G401 (cell line): ENCODE measurements at places on chromosomes 2 and 18. TPM values are rescaled to one million over a fixed set of nuclear protein-coding genes. Genes with fewer than 3 reads are reported as not detected.

GRCh38 chr2:149720615-149721014 lies 133.0 kb upstream of the MMADHC start:
- DNase-seq, result no peak

DNA sequence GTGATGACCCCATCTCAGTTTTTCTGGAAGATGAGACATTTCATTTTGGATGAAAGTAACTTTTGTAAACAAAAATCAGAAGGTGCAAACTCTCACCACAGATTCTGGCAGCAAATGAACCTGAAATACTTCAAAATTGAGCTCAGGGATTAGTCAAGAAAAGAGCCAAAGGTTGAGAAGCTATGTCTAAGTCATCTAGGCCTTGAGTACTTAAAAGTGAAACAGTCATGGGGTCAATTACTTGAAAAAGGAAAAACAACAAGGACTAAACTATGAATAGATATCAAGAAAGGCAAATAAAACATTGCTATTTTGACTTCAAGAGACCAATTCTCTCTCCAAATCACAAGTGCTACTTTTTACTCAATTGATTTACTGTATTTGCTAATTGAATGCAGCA lies 285.1 kb downstream of the RBM43 start:
- DNase-seq, result no peak

DNA sequence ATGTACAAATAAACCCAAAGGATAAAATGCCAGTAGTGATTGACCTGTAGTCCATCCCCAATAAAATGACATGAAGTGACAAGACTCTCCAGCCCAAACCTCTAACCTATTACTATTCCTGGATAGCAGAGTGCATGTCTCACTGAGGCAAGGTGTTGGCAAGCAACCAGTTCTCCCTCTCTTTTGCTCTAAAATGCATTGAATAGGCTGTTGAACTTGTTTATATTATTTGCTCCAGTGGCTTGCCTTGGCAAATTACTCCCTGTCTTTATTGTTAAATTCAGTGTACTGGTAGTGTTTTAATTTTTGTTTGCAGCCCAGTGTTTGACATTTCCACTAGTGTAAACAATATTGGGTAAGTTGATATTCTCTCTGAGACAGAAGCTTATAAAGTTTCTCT lies 70.5 kb downstream of the CSRNP3 start:
- DNase-seq, result no peak

DNA sequence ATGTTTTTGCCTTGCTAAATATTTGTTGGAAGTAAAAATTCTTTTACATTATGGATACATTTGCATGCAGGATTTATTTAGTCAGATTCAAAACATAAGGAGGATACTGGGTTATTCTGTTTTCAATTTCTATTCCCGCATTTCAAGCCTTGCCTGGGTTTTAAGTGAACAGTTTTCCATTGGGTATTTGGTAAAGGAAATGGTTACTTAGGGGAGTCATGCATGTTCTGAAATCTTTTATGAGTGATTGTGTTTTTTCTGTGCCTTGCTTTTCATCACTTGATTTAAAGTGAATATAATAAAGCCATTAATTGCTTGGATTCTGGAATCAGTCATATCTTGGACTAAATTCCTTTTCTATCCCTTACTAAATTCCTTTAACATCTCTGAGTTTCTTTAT lies 12.0 kb upstream of the SP9 start:
- no peak for DNase-seq

- no peak for DNase-seq
Observed at GRCh38 chr2:144522897-144523595, 3.1 kb upstream of the ZEB2 start.

DNA sequence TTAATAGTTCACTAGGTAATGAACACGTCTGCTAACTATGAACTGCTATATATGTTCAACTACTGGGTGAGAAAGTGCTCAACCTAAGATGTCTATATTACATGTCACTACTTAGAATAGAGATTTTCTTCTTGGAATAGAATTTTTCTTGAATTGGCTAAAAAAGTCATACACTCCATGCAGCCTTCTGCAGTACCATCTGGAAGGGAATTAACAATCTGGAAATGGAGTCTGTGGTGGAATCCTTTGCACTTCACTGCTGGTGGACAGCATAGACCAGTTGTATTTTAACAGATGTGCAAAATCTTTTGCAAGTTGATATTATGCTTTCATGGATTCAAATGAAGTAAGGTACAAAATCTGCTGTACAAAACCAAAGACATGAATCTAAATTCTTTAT lies 799.6 kb downstream of the KCNJ3 start:
- no peak for DNase-seq

GRCh38 chr2:195677884-195678283 lies 20.9 kb downstream of the SLC39A10 start:
- DNase-seq, result no peak

- no peak for DNase-seq
Observed at GRCh38 chr2:102046135-102046986, 54.6 kb downstream of the IL1R2 start.

DNA sequence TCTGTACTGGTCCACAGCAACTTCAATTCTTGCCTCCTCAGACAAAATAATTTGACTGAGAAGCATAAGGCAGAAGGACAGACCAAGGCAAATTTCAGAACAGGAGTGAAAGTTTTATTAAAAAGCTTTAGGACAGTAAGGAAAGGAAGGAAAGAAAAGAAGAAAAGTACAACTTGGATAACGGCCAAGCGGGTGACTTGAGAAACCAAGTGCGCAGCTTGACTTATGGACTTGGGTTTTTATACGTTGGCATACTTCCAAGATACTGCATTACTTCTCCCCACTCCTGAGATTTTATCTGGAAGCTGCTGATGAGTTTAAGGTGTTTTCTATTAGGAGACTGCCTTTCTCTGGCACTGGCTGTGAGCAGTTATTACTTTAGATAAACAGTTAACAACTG lies 64.7 kb downstream of the CCDC178 start:
- DNase-seq, result no peak

DNA sequence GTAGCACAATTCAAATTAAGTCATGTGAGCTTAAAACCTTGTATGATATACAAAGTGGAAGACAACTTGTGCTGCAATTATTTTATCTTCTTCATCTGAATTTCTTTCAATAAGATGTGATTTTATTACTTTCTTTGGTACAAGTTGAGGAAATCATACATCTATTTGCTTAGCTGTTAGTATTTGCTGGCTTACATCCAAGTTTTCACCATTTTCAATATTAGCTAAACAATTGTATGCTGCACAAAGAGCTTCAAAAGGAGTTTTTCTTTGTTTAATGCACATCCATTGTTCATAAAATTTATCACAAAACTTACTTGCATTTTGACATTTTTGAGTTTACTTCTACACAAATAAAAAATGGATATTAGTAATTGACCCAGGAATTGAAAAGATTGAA lies 40.9 kb downstream of the SCN9A start:
- no peak for DNase-seq

DNA sequence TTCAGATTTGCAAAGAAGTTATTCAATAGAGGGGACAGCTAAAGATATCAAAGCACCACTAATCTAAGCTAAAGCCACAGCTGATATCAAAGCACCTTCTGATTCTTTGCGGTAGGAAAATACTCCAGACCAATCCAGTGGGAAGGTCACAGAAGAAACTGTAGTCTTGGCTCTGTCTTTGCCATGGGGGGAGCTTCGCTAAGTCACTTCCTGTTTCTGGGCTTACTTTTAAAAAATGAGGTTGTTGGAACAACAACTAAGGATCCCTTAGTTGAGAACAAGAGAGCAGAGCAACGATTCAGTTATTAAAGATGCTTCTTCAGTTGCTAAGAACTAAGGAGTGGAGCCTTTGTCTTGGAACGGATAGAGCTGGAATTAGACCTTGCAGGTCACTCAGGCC lies 12.2 kb downstream of the LPIN1 start:
- no peak for DNase-seq

DNA sequence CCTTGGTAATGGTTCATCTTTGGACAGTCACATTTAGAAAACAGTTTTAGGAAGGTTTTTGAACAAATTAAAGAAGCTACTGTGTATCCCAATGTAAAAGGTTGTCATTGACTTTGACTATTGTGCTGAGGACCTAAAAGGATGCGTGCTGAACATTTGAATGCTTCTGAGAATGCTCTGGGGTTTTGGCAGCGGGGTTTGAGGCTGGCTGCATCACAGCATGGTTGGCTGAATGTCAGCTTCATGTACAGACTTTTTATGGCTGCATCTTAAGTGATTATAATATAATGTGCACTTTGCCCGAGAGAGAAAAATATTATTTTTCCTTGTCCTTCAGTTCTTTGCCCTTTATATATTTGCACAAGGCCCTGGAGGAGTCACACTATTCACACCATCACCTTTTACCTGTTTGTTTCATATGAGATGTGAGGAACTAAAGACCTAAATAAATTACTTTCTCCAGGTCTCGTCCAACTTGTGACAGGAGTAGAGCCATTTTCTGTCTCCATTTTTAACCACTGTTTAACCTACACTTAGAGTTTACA lies 125.9 kb downstream of the CCDC85A start:
- no peak for DNase-seq

- DNase-seq, result no peak
Observed at GRCh38 chr2:231640241-231640640, 47.6 kb downstream of the TEX44 start.

DNA sequence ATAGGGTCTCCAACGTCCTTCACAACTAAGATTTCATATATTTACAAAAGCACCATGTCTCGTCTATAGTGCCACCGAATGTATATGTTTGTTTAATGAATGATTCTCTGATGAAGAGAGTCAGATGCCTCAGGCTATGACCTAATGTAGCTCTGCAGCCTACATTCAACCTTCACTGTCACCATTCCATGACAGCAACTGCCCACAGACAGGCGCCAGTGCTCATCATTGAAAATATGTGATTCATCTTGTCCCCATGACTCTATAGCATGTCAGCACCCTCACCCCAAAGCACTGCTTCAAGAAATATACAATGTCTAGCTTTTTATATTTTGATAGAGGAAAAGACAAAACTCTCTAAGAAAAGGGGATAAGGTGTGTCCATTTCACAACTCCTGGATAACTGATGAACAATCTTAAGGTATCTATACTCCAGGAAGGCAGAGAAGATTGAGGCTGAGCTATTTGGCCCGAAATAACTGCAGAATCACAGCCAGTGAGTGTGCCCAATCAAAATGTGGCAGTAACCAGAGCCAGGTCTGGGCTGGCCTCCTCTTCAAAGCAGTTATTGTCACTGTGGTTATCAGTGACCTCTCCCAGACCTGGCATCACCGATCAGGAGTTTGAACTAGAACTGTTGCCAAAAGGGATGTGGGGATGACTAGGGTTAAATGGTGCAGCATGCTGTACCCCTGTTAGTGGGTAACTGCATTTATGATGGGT lies 246.6 kb downstream of the SETBP1 start:
- DNase-seq, result no peak

GRCh38 chr2:177602611-177603164 lies 210.1 kb downstream of the AGPS start:
- no peak for DNase-seq

- DNase-seq, result no peak
Observed at GRCh38 chr2:191670076-191670475, 7.9 kb upstream of the NABP1 start.

DNA sequence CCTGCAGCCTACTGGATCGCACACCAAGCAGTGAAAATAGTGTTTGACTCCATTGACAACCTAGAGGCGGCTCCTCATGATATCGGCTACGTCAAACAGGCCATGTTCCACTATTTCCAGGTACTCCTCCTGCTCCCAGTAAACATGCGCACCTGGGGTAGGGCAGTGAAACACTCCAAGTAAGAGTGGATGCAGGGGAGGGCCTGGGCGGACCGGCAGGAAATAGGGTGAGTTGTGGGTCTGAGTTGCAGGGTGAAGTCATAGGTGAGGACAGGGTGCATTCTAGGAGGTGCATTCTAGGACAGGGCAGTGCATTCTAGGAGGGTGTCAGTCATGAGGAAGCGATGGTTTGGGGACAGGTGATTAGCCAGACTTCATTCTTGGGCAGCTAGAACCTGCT lies 5.0 kb downstream of the NAGK start:
- DNase-seq, result no peak

ATP6V1B1 gene
- 1.1 TPM in 1 of 2 replicates, not detected in the other for total RNA-seq

TNFAIP6 gene
- total RNA-seq, result not detected in 2 replicates

COA5 gene
- total RNA-seq, result 21.5 and 37.0 TPM in 2 replicates

KCNS3 gene
- total RNA-seq, result not detected in 2 replicates

ROCK2 gene
- total RNA-seq, result 13.8 and 24.0 TPM in 2 replicates

KCNJ3 gene
- not detected in 2 replicates for total RNA-seq

SULT1C4 gene
- total RNA-seq, result not detected in 2 replicates

LOXL3 gene
- total RNA-seq, result 11.4 and 14.4 TPM in 2 replicates

RAB6D gene
- 0.06 TPM in 1 of 2 replicates, not detected in the other for total RNA-seq

SLC16A14 gene
- total RNA-seq, result 8.5 and 9.4 TPM in 2 replicates

CFC1B gene
- not detected in 2 replicates for total RNA-seq

HJURP gene
- 25.0 and 38.5 TPM in 2 replicates for total RNA-seq

APLF gene
- total RNA-seq, result 0.37 and 0.58 TPM in 2 replicates

ABCG5 gene
- not detected in 2 replicates for total RNA-seq

KCNG3 gene
- total RNA-seq, result 3.4 and 3.9 TPM in 2 replicates

CDK15 gene
- not detected in 2 replicates for total RNA-seq

ADGRF3 gene
- 0.47 TPM in 1 of 2 replicates, not detected in the other for total RNA-seq

GAREM1 gene
- total RNA-seq, result not detected in 2 replicates
